ENCODE measurements at places on chromosomes 12 and 14.
A peak's percentile ranks its signal among the peaks of the same experiment; 100 is the strongest.

- no peak for DNase-seq
These were observed 149.0 kb downstream of the KITLG start for GRCh38 chr12:88431246-88431645.

DNA sequence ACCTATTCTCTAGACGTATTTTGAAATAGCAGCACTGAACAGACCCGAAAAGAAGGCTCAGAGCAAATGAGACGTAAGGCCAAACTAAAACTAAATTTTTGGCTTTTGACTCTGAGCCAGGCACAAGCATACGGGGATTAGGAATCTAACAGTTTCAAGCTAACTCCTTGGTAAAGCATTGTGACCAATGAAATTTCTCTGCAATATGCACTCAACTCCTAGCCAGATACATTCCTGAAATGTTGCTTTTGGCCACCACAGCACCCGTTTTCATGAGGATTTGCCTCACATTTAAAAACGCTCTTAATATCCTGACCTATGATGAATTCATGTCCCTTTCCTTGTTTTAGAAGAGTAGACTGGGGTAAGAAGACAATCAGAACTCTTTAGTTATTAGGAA, 53.1 kb upstream of the NPFF start:
- DNase-seq = no peak

GRCh38 chr12:124410354-124411175, 115.7 kb downstream of the RFLNA start:
- DNase-seq = no peak

DNA sequence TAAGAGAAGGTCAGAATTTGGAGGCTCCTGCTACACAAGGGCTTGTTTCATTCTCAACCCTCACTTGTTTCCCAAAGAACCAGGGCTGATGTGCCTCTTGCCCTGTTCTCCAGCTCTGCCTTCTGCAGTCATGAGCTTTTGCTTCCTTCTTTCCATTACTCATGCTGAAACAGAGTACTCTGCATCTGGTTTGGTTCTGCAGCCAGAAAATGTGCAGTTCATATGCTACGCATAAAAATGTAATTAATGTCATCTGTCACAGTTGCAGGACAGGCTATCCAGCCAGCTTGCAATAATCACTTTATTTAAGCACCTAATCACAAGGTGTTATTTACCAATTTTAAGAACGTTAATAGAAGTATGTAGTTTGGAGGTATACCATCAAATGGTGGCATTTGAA, 150.2 kb downstream of the SRGAP1 start:
- DNase-seq = no peak

DNA sequence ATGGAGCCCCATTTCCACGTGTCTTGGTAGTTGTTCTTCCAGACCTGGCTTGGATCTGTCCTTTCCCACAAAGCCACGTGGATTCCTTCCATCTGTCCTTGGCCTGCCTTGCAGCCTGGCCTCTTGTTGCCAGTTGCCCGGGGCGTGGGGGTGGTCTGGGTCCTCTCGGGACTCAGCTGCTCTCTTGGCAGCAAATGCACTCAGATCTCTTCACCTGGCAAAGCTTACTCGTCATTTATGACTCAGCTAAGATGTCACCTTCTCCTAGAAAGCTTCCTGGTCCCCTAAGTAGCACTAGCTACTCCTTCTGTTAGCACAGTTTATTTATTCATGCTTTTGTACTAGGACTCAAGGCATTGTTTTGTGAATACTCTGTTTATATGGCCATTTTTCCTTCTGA, 13.6 kb downstream of the PLEKHG3 start:
- DNase-seq = no peak

DNA sequence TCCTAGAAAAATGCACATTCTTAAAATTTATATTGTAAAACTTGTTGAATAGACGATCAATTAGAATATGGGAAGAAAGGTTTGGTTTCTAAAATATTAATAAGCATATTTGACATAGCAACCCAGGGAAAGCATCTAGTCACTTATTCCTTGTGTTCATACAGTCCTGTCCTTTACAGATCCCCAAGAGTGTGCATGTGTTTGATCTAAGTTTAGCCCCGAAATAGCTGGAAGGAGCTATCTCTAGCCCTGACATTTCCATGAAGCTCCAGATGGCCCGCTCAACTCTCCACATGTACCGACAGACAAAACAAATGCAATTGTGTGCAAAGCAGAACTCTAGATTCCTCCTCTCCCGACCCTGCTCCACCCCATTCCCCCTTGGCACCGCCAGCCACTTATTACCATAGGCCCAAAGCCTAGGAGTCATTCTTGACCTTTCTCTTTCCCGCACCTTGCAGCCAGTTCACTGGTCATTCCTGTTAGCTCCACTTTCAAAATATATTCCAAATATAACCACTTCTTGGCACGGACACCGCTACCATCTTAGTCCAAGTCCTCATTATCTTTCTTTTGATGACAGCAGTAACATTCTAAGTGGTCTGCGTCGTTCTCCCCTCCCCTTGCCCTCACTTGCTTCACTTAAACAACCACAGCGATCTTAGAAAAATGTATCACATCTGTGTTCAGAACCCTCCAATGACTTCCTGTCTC, 45.4 kb upstream of the GZMB start:
- no peak for DNase-seq

DNA sequence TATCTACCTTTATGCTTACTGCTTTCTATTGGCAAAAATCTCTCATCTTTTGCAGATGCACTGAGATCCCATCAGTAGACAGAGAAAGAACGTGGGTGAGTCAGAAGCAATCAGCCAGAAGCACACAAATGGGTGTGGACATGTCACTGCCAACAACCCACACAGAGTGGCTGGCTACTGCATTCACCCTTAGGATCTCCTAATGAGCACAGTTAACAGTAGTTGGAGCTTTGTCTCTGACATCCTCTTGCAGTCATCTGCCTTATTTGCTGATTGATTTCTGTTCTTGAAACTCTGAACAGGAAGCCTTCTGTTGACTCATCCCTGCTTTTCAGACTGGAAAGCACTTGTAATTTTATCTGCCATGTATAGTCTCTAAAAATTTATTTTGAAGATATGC, 117.2 kb downstream of the RGS6 start:
- peak; percentile 25 for DNase-seq

DNA sequence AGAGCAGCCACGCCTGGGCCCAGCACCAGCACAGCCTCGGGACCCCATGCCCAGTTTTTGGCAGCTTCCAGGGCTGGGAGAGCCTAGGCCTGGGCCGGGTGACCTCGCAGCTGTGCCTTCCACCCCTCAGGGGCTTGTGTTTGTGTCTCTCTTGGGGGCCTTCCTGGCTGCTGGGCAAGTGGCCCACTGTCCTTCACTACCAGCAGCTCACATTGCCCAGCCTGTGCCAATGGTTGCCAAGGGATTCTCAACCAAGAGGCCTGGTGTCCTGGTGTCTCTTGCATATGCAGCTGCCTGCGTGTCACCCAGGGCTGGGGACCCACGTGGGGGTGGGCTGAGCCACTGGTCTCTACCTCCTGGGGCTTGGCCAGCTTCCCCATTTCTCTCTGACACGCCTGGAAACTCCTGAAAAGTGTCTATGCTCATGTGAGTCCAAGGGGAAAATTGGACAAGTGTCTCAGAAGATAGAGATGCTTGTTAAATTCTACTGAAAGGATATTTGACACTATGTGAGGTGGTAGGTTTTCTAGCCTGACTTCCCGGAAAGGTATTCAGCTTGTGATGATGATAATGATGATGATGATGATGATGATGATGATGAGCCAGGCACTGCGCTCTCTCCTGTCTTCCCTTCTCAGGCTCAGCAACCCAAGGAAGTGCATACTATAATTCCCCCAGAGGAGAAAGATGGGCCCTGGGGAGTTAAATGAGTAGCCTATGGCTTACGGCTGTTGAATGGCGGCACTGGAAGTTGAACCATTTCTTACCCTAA, 48.8 kb upstream of the ESRRB start:
- no peak for DNase-seq

GRCh38 chr12:75571204-75571603, 59.8 kb upstream of the KRR1 start:
- no peak for DNase-seq

DNA sequence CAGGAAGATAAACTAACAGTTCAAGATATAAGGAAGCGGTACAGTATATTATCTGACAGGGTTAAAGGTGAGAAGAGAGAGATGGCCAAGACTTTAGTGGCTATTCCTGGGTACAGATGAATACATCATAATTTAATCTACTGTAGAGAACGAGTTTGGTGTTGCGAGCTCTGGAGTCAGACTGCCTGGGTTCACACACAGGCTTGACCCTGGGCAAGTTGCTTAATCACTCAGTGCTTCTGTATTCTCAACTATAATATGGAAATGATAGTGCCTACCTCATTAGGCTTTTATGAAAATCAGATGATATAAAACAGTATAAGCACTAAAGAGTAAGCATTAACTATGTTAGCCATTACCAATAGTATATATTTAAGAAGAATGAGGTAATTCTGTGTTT, 3.5 kb downstream of the PPM1H start:
- DNase-seq = no peak

DNA sequence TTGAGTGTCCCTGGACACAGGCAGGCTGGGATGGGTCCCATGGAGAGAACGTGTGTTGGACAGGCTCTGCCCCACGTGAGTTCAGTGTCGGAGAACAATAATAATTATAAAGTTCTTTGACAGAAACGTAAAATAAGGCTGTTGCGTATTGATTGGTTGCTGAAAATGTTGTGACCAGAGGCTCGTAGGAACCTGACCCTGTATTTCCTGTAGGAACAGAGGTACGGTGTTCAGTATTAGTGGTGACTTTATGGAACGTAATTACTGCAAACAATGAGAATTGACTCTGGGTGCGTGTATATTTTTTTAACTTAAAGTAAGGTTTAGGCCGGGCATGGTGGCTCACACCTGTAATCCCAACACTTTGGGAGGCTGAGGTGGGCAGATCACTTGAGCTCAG, 7.8 kb downstream of the MTA1 start:
- DNase-seq = no peak

GRCh38 chr12:45257185-45257930, 41.5 kb downstream of the ANO6 start:
- no peak for DNase-seq

GRCh38 chr12:3603576-3603975, 112.6 kb downstream of the PRMT8 start:
- DNase-seq = no peak

DNA sequence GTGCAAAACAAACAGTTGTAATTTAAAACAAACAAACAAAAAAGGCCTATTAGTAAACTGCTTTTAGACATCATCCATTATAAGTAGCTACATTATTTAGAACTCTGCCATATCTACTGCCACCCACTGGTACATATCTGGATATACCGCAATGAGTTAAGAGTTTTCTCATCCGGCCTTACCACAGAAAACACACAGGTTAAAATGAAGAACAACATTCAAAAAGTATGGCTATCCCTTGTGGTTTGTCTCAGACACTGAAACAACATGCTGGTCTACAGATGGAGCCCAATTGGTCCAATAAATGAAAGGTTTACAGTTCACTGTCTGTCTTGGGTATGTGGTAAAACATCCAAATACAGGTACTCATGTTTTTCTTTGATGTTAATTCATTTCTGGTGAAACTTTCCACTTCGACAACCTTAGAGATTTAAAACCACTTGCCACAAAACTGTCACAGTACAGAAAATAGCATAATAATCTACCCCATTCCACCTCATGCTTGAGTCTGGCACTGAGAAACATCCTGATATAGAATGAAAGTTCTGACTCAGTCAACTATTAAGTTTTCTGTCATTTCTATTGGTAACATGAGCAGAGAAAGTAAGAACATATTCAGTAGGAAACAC, 354.3 kb downstream of the CEP128 start:
- DNase-seq = no peak

GRCh38 chr14:103908580-103908979, 19.7 kb upstream of the TDRD9 start:
- no peak for DNase-seq

DNA sequence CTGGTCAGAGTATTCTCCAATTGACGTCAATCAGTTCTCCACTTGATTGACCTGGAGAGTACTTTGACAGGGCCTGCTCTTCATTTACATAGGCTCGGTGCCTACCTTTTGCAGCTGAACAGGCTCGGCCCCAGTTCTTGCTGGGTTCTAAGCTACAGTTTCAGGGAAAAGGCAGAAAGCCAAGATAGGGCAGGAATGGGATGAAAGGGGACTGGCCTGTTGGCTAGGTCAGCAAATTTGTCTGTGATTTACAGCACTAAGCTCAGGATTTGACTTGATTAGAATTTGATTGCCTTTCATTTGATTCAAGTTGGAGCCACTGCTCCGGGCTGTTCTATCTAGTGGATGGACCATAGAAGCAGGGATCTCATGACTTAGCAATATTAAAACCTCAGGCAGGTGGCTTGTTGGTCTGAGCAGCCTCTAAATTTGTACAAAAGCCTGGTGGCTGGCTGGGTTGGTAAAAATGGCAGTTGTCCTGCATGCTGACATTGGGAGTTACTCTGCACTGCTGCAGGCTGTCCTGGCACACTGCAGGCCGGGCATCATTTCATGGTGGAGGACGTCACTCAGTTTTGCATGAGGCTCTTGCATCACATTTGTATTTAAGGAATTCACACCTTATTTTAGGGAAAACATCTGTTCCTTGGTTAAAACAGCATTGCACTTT, 71.8 kb downstream of the BICD1 start:
- no peak for DNase-seq

- DNase-seq = no peak
These were observed 15.5 kb downstream of the CLSTN3 start for GRCh38 chr12:7145671-7146070.

GRCh38 chr12:6684609-6685008, 4.6 kb downstream of the ZNF384 start:
- peak; percentile 79 for DNase-seq

- DNase-seq = no peak
These were observed 1635.4 kb upstream of the FLRT2 start for GRCh38 chr14:83894568-83894967.

GRCh38 chr14:55711175-55711811, 131.3 kb downstream of the KTN1 start:
- DNase-seq = no peak

DNA sequence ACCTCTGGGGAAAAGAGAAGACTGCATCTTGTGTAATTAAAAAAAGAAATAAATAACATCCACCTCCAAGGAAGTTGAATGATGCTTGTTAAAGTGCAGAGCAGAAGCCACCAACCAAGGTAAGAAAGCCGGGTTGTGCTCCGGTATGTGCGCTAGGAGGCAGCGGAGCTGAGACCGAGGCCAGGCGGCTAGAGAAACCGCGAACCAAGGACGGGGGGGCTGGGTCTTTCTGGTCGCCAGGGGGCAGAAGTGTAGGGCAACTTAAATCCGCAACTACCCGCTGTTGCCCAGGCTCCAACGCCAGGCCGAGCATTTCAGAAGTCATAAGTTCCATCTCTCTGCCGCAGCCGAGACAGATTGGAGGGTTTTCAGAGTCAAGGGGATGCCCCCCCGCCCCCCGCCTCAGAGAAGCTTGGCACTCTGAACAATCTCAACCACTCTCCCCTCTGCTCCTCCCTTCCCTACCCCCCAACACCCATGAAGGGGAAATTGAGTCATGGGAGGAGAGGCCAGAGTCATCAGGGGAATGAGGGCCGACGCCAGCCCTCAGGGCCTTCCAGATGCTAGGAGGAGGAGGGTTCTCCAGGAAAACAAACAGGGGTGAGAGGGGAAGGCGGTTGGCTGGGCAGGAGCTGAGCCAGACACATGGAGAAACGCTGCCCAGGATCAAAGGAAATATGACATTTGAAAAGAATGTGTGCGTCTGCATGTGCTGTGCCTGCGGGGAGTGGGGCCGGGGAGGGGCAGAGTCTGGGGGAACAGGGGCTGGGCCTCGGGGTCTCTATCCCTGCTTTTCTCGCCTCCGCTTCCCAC, 2.2 kb upstream of the NFATC4 start:
- DNase-seq = peak; percentile 68

Measured in hematopoietic multipotent progenitor cell treated with erythropoietin and hydrocortisone succinate and interleukin-3 and kit ligand, for 17 days (in vitro differentiated cells).